Left cardiac atrium (tissue), 4 donors: ENCODE measurements at places on chromosomes 11 and 22. TPM values are rescaled to one million over a fixed set of nuclear protein-coding genes. Genes with fewer than 3 reads are reported as not detected.
A peak's percentile ranks its signal among the peaks of the same experiment; 100 is the strongest.

DNA sequence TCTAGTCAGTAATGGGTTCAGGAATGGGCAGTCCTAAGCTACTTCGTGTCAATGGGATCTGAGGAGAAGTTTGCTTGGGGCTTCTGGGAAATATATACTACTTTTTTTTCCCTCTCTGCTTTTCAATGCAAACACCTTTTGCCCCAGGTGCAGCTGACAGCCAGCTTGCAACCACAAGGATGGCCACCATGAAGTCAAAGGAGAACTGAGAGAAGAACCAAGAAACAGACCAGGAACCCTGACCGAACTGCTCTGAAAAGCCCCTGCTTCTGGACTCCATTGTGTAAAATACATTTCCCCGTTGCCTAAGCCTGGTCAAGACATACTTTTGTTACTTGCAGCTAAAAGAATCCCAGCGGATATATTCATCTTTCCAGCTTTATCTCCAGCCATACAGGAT lies 20.1 kb upstream of the CD44 start:
- DNase-seq = no peak

- no peak for DNase-seq
These were observed 13.8 kb downstream of the TPST2 start for GRCh38 chr22:26576026-26576680.

- DNase-seq = peak; percentile 89
These were observed at the start of gene DEPDC7 for GRCh38 chr11:33015621-33016551. DEPDC7 (plus strand) TSS chr11:33015878; CDS start chr11:33015956, 78 bp downstream.

DNA sequence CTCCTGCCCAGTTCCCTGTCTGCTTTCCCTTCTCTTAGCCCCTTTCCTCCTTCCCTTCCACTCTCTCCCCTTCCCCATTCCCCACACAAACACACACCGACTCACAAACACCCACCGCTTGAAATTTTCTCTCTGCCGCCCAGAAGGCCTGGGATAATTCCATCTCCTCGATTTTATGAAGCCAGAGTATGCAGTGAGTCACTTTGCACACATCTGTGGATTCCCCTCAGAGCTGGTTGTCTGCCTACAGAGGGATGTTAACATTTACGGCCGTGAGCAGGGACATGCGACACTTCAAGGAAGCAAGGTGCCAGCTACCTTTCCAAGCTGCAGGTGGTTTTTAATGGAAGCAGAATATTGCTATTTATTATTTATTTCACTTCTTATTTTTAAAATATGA lies 332.0 kb downstream of the TENM4 start:
- no peak for DNase-seq

DNA sequence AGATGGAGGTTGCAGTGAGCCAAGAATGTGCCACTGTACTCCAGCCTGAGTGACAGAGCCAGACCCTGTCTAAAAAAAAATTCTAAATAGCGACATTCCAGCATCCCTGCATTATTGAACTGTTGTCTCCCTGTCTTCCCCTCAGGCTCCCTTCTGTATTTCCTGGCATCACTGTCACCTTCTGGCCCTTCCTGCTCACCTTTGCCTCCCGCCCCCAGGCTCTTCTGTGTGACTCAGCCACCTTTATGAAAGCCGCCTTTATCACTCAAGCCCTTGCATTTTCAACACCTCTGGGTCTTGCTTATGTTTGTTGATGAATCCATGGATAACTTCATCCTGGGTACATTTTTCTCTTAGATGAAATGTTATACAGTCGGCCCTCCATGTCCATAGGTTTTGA lies 21.1 kb downstream of the UBASH3B start:
- DNase-seq = no peak

- no peak for DNase-seq
These were observed 40.4 kb downstream of the NUMA1 start for GRCh38 chr11:72039856-72040401.

- DNase-seq = no peak
These were observed 65.3 kb upstream of the SLC22A12 start for GRCh38 chr11:64525711-64526110.

DNA sequence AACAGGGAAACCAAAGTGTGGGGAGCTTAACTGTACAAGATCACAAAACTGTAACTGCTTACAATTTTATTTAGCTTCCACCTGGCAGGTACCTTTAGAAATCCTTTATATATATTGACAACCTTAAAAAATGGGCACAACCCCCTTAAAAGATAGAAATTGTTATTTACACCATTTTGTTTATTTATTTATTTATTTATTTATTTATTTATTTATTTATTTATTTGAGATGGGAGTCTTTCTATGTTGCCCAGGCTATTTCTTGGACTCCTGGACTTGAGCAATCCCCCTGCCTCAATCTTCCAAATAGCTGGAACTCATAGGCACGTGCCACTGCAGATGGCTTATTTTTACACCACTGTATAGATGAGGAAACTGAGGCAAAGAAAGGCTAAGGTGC lies 74.5 kb downstream of the INSC start:
- no peak for DNase-seq

DNA sequence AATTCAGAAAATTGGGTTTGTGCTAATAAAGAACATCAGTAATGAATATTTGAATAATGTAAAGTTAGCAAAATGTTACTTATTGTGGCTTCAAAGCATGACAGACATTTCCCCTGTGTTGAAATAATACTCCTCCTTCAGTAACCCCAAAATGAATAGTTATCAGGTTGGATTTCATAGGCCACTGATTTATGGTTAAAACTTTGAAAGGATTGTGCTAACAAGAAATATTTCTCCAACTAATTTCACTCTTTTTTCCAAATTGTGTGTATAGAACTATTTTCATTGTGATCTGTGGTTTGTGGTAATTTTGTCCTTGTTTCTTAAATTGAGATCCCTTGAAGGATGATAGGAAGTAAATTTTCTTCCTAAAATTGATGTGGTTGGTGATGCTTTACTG lies 7.9 kb downstream of the DDX10 start:
- no peak for DNase-seq

DNA sequence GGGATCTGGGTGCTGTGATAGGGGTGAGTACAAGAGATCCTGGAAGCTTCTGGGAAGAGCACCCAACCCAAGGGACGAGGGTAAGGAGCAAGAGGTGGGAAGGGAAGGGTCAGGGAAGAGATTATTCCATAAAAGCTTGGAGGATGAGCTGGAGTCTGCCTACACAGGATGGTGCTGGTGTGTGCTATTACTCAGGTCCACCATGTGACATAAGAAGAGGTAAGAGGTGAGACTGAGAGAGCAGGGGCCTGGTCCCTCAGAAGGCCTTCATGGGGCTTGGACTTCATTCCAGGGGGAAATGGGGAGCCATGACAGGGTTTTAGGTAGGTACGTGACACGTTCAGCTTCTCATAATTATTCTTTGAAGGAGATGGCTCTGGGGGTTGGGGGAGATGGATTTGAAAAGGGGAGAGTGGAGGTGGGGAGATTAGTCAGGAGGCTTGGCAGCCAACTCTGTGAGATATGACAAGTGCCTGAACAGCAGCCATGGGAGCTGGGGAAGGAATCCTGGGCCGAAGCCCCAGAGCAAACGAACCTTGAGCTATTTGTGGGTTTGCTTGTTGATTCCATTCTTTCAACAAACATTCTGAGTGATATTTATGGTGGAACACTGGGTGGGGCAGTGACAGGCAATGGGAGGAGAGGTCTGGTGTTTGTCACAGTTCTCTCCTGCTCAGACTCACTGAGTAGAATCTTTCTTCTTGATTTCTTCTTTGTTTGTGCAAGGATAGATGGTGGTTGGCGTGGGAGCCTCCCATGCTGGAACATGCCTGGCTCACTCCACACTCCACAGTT lies 11.2 kb upstream of the NCAM1 start:
- peak; percentile 23 for DNase-seq

DNA sequence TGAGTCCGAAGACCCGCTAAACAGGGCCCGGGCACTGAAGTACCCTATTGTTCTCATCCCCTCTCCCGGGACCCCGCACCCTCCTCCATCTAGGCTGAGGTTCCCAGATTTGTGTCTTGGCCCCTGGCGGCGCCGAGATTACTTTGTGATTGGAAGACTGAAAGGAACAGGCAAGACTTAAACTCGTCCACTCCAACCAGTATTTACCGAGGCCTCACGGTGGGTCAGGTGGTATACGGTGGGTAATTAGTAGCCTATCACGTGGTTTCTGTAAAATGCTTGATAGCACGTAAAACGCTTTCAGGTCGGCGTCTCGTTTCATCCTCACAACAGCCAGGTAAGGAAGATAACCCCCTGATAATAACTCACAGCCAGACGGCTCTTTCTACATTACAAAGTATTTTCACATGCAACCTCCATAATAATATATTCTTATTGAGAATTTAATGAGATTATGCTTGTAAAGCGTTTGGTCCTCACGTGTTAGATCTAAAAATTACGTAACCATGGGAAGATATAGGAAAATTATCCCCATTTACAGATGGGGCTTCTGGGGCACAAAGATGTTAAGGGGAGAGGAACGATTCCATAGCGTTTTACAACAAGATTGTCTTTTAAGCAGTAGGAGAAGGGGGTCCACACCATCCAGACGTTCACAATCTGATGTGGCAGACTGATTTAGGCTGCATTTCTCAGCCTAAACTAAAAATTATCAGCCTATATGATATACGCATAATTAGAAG lies 642 bp upstream of the PIK3C2A start:
- DNase-seq = peak; percentile 49

Gene FAR1
- total RNA-seq = 38.9 TPM

Gene MS4A15
- total RNA-seq = not detected

Gene PRR5L
- 5.8 TPM for total RNA-seq

Gene CRYAB
- total RNA-seq = 4,044 TPM

Gene DNHD1
- total RNA-seq = 4.4 TPM

Gene PHRF1
- 21.5 TPM for total RNA-seq
